ENCODE measurements at places on chromosomes 1 and 21. TPM values are rescaled to one million over a fixed set of nuclear protein-coding genes. Genes with fewer than 3 reads are reported as not detected.

Gene PADI4
- 0.23 TPM for total RNA-seq

Gene ADCY10
- total RNA-seq: not detected

Gene OR6F1
- not detected for total RNA-seq

Gene LENEP
- 0.85 TPM for total RNA-seq

Gene FCRL1
- 0.22 TPM for total RNA-seq

Gene AMY2B
- total RNA-seq: 8.5 TPM

Gene URB1
- 16.3 TPM for total RNA-seq

Gene OR2L13
- total RNA-seq: not detected

Gene GREM2
- 0.42 TPM for total RNA-seq

Gene LAMTOR5
- 120 TPM for total RNA-seq

Gene KPRP
- total RNA-seq: not detected

Gene PSRC1
- 34.5 TPM for total RNA-seq

Gene COP1
- 41.9 TPM for total RNA-seq

Gene GMEB1
- 27.2 TPM for total RNA-seq

Gene APOBEC4
- total RNA-seq: not detected

Gene CYP4X1
- not detected for total RNA-seq

Gene RIMS3
- total RNA-seq: 5.4 TPM

Gene YBX1
- 643 TPM for total RNA-seq

Gene PLA2G2D
- not detected for total RNA-seq

Gene KRTAP11-1
- not detected for total RNA-seq

Gene F5
- total RNA-seq: 12.2 TPM

Gene CTTNBP2NL
- total RNA-seq: 1.2 TPM

Gene OVAAL
- not detected for total RNA-seq

Gene KCNJ15
- total RNA-seq: not detected

Gene BATF3
- total RNA-seq: 12.5 TPM

Gene CSF3R
- total RNA-seq: 0.29 TPM

Gene COPA
- total RNA-seq: 122 TPM

Gene ZNF695
- 0.10 TPM for total RNA-seq

Gene NCF2
- total RNA-seq: 15.3 TPM
